Hypothalamus (tissue), 51 donors: ENCODE measurements at places on chromosomes 7 and 10.

GRCh38 chr10:98539578-98539977 lies 92.8 kb upstream of the HPS1 start:
- no peak for DNase-seq

GRCh38 chr7:123285076-123285700 lies 85.4 kb upstream of the SLC13A1 start:
- no peak for DNase-seq

DNA sequence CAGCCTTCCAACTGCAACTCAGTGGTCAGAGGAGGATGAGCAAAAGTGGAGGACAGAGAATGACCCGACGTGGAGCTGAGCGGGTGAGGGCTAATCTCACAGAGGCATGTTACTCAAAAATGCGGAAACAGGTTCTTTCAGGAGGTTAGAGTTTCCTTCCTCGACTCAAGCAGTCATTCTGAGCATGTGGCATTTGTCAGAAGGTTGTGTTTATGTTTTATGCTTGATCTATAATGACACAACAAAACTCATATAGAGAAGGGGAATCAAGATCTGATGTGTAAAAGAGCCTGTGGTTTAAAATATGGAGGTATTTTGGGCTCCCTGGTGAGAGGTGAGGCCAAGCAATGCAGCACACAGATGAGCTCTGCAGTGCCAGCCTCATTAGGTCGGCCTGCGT lies 311.4 kb downstream of the ADARB2 start:
- no peak for DNase-seq

DNA sequence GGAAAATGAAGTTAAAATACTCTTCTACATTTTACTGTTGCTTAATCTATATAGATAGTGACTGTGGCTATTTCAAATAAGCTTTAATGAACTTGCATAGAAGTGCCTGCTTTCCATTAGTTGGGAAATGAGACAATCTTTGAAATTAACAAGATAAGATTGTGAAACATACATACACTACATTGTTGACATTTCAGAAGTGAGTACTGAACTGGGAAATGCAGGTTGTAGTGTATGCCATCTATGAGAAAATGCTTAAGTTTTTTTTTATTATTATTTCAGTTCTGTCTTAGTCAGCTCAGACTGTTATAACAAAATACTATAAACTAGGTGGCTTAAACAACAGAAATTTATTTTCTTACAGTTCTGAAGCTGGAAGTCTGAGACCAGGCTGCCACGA lies 49.6 kb upstream of the CSTF2T start:
- DNase-seq = no peak

DNA sequence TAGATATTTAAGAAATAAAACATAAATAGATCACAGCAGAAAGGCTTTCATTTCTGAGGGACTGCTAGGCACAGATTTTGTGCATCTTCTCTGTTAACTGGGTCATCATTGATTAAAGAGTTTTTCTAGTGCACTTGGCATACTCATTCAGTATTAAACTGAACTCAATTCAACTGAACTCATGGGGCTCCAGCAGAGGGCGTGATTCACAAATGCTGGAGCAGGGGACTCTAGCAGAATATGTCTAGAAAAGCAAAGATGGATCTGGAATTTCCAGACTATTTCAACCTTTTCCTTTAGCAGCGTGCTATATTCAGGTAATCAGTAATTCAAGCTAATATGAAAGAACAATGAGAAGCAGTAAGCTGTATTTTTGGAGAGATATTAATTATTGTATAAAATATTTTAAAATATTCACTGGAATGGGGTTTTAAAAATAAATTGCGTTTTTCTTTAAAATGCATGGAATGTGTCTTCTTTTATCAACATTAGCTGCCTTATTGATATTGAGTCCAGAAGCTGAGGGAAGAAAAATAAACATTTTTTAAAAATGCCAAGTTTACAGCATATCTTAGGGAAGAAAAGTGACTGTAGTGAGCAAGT lies 296.8 kb upstream of the CACNA2D1 start:
- no peak for DNase-seq
